ENCODE measurements at places on chromosomes 4 and X.

- no peak for DNase-seq
Measured at GRCh38 chr4:153901220-153901619, 112.3 kb upstream of the SFRP2 start.

DNA sequence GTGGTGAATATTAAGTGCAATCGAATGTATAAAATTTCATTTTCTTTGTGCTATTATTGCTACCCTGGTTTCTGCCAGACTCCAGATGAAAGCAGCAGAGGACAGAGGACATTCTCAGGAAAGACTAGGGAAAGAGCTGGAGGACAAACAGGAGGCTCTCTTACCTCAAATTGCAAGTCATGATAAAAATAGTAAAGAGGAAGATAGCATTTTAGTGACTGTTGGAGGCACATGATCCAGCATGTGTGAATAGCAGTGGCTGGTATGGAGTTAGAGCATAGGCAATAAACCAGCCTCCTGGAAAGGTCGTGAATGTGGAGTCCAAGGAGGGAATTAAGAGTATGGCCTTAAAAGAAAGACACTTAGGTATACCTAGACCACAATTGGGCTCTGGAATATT lies 1040.0 kb downstream of the STPG2 start:
- DNase-seq = no peak

GRCh38 chr4:105797225-105797624 lies 88.6 kb downstream of the GSTCD start:
- no peak for DNase-seq

- peak; percentile 72 for DNase-seq
Measured at GRCh38 chrX:153554519-153555167, 37.2 kb downstream of the ATP2B3 start.

GRCh38 chr4:130486186-130486585 lies 1390.2 kb downstream of the C4orf33 start:
- no peak for DNase-seq

DNA sequence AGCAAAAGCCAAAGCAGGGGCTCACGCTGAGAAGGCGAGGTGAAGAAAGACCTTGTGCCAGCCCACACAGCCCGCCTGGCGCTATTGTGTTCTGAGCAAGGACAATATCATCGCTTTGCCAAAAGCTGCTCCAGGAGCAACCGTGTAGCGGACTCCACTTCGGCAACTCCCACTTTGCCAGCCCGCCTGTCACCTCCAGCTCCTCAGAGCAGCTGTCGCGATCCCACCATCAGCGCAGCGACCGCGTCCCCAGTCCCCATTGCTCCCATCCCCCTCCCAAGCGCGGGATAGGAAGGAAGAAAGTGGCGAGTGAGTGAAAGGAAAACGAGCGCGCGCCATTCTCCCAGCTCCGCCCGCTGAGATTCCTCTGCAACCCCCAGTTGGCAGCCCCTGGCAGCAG lies 759 bp downstream of the ZC4H2 start:
- peak; percentile 25 for DNase-seq

- DNase-seq = no peak
Measured at GRCh38 chrX:4881277-4881676, 1167.8 kb upstream of the PRKX start.

GRCh38 chr4:143357161-143357845 lies 20.6 kb downstream of the GAB1 start:
- DNase-seq = no peak

Data from Caco-2 (cell line).